ENCODE measurements at places on chromosomes 5 and 9.

- DNase-seq, result no peak
Measured at GRCh38 chr5:83009408-83009807, 67.8 kb downstream of the TMEM167A start.

DNA sequence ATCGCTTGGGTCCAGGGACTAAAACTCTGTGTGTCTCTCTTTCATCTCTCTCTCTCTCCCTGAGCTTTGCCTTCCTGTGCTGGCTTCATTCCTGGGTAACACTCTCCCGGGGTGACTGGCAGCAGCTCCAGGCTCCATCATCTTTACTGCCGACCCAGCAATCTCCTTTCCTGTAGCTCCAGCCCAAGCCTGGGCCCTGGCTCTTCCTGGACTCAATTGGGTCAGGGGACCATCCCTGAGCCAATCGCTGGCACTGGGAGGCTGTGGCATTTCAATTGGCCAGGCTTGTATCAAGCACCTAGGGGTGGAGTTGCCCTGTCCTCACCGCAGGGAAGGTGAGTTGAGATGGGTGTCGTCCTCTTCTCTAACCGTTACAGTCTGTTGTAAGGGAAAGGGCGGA lies 31.9 kb downstream of the FAM240B start:
- DNase-seq, result no peak

GRCh38 chr9:113416149-113416721 lies 5.7 kb downstream of the C9orf43 start:
- DNase-seq, result no peak

DNA sequence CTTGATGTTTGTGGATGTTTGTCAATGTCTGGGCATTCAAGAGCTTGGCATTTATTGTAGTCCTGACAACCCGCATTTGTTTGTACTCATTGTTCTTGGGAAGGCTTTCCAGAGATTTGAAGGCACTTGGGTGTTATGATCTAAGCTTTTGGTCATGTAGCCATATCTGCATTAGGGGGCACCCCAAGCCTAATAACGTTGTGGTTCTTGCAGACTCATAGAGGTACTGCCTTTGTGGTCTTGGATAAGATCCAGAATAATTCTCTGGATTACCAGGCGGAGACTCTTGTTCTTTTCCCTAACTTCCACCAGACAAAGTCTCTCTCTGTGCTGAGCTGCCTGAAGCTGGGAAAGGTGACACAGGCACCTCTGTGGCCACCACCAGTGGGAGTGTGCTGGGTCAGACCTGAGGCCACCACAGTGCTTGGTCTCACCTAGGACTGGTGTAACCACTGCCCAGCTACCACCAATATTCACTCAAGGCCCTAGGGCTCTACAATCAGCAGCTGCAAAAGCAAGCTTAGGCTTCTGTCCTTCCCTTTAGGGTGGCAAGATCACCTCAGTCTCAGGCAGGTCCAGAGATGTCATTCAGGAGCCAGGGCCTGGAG lies 144.4 kb upstream of the TAS2R1 start:
- DNase-seq, result no peak

DNA sequence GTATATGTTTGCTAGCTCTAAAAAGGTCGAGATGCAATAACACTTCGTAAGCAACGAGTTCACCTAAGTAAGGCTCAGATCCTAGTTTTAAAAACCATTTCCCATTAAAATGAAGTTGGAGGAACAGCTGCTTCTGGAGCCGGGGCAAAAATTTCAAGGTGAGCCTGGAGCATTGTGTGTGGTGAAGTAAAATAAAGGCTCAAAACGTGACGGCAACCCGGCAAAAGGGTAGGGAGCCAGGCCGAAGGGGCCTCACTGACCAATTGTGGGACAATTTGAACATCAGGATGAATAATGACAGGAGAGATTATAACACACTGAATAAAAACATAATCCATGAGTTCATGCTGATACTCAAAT lies 20.1 kb downstream of the BTNL9 start:
- no peak for DNase-seq

- no peak for DNase-seq
Measured at GRCh38 chr9:108681851-108682590, 173.8 kb downstream of the ACTL7B start.

DNA sequence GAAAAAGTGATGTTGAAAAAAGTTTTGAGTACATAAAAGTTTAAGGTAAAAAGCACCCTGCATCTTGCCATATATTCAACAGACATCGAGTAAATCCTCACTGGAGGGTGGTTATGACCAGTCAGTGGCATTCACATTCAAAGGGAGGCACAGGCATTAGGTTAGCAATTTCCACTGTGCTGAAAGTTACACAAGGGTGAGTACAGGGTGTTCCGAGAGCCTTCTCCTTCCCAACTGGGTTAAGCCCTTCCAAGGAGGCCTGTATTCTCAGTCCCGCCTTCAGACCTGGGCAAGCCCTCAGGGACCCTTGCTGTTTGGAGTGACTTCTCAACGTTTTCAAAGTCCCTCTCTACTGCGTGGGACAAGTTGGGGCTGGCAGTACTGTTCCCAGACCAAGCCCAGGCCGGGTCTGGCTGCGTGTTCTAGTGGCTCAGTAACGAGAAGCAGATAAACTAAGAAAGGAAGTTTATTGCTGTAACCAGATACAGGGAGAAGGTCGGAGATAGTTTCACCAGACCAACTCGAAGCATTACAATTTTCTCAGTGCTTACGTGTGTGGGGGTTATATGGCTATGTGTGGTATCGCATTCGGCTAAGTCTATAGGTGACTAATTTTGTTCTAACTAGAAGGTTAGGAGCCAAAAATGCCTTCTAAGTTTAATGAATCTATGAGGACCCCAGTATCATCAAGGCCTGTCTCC lies 13.0 kb upstream of the SETX start:
- no peak for DNase-seq

GRCh38 chr9:28264368-28264767 lies 691.1 kb upstream of the C9orf72 start:
- no peak for DNase-seq

DNA sequence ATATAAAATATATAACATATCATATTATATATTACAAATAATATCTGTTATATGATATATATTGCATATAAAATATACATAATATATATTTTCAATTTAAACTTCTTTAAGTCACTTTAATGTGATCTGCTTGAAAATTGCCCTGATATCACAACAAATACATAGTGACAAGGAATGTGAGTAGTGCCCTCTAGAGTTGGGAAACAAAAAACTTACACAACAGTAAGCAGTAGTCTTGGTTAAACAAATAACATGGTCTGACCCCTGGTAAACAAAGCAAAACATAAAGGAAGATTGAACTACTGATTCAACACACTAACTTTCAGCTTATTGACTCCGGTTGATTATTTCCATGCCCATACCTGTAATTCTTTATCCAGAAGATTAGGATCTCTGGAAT lies 188.3 kb upstream of the NMUR2 start:
- DNase-seq, result no peak

- no peak for DNase-seq
Measured at GRCh38 chr9:23790351-23791260, 35.4 kb downstream of the ELAVL2 start.

DNA sequence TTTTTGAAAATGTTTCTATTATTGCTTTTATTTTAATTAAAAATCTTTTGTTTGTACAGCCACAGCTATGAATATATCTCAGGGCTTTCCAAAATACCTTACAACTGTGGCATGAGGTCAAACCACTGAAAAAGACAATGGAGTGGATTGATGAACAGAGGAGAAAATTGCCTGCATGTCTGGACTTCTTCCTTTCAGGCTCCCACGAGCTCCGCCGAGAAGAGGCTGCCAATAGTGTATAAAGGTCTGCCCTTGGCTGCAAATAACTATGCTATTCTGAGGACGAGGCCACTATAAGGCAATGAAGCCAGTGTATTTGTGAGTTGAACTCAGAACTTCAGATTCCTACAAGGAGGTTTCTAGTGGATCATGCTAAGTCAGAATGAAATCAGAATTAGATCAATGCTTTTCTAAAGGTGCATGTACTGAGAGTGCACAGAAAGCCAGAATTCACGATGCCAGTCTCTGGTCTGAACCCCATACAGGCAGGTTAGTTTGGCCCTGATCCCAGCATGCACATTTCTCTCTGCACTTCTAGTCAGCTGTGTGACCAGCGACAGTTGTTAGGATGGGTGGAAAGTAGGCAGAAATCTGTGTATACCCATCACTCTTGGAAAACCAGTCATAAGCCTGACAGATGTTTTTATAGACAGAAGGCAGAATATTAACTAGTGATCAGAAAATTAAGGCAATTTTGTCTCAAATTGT lies 42.7 kb upstream of the PLPP1 start:
- DNase-seq, result no peak

DNA sequence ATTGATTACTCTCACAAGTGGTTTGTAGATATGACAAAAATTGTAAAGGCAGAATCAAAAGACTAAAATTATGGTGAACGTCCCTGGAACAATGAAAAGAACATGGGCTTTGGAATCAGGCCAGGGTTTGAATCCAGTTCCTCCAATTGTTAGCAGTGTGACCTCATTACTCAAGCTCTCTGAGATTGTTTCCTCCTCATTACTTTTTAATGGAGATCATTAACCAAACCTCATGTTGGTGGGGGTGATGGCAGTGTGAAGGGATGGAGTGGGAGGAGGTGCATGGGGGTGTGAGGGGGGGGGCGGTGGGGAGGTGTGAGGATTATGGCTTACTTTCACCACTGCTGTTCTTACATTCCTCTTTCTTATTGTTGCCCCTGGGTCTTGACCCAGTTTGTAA lies 44.1 kb upstream of the FOXE1 start:
- DNase-seq, result no peak

GRCh38 chr5:36378551-36378950 lies 76.8 kb upstream of the RANBP3L start:
- no peak for DNase-seq

DNA sequence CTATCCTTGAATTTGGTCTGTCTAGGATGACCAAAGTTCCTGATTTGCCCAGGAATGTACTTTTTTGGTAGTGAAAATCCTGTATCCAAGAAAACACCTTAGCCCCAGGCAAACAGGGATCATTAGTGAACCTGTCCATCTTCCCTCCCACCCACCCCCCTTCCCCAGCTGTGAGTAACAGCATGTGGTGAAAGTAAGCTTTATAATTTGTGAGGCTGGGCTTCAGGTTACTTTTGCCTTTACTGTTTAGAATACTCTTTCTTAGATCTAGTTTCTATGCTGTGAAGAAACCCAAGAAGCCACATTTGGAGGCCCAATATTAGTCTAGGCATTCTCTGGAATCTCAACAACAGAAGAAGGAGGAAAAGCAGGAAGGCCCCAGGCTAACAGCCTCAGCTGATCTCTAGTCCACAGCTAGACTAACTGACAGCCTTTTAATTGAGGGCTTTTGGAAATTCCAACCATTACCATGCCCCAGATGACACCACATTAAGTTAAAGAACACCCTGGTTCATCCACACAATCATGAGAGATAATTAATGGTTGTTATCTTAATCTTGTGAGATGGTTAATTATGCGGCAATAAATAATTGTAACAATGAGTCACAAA lies 703.0 kb upstream of the NUDT12 start:
- DNase-seq, result no peak

DNA sequence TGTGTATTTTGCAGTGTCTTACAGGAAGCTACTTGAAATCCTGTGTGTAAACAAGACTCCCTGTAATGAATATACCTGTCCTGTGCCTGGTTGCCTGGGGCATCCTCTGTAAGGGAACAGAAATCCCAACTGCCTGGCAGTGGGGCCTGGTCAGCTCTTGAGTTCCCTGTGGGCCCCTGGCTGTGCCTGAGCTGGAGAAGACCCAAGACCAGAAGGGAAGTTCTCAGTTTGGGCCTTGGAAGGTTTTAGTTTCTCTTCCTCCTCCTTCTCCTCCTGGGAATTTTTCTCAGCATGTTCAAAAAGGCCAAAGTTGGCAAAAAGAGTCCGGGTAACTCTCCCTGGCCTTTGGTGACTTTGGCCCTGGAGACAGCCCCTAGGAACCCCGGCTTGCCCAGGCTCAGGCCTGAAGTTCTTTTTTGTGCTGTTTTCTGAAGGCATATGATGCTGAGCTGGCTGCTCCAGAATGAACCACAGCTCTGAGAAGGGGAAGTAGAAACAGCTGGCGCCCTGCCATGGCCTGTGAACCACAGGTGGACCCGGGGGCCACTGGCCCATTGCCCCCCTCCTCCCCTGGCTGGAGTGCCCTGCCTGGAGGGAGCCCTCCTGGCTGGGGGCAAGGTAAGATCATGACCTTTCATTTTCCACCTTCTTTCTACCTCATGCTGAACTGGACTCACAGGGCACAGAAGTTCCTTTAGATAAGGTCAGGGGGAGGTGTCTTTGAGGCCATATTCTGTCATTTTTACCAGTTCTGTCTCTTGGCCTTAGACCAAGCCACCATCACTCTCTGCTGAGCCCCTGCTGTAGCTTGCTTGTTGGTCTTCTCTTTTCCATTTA lies 5.8 kb downstream of the TMEM268 start:
- DNase-seq, result peak; percentile 28

DNA sequence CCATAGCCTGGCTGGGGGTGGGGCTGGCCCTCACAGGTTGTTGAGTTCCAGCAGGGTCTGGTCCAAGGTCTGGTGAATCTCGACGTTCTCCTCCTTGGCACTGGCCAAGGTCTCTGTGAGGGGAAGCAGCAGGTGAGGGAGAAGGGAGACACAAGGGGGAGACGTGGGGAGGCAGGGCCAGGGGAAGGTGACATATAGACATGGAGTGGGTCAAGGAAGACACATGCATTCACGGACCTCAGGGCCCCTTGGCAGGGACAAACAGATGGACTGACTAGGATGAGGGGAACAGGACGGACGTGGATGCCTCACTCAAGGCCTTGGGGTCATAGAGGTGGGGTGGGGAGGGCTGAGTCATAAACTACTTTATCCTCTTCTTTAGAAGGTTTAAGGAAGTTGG lies 7.7 kb downstream of the TPM2 start:
- no peak for DNase-seq

DNA sequence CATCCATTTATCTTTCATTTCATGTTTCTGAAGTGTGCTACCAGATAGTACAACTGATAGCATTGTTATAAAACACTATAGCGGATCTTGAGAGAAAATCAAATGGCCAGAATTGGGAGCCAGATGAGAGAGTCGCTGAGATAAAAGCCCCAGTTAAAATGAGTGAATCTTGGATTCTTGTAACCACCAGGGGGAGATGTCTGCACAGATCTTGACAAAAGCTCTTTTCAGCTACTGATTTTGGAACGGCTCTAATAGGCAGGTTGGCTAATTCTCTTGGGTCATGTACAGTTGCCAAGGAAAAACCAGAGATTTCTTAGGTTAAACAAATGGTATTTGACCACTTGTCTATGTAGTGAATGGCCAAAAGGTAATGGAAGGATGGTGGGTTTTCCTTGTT lies 21.7 kb downstream of the F2RL2 start:
- no peak for DNase-seq

DNA sequence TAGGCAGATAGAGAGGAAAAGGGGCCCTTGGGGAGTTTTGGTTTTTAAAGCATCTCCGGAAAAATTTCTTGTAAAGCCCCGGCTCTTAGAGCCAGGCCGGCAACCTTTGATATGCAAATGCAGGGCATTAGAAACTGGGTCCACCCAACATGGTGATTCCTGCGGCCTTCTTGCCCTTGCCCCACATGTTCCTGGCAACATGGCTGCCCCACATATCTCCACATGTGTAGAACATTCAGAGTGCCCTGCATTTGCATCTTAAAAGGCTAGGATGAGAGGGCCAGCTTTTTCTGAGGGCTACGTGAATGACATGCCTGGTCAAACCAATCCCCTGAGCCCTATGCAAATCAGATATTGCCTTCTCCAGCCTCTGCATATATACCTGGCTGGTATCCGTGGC lies 5.0 kb upstream of the SNAPC3 start:
- no peak for DNase-seq

Data from dorsolateral prefrontal cortex (tissue), 122 donors.